ENCODE measurements at places on chromosomes 1 and 21.

GRCh38 chr1:91278754-91279153 lies 125.9 kb downstream of the HFM1 start:
- no peak for DNase-seq

GRCh38 chr1:60916906-60917305 lies 165.5 kb upstream of the NFIA start:
- no peak for DNase-seq

GRCh38 chr1:78322928-78323680 lies 167.7 kb upstream of the PTGFR start:
- DNase-seq = no peak

DNA sequence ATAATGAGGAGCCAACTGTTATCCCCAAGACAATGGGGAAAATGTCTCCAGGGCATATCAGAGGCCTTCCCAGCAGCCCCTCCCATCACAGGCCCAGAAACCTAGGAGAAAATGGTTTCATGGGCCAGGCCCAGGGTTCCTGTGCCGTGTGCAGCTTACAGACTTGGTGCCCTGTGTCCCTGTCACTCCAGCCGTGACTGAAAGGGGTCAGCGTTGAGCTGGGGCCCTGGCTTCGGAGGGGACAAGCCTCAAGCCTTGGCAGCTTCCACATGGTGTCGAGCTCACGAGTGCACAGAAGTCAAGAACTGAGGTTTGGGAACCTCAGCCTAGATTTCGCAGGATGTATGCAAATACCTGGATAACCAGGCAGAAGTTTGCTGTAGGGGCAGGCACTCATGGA lies 18.1 kb downstream of the SIPA1L2 start:
- DNase-seq = no peak

- DNase-seq = no peak
These were observed 23.7 kb downstream of the SKI start for GRCh38 chr1:2251786-2252185.

- DNase-seq = no peak
These were observed 22.5 kb downstream of the MAP3K7CL start for GRCh38 chr21:29152916-29153315.

- no peak for DNase-seq
These were observed 308.3 kb upstream of the USP25 start for GRCh38 chr21:15421441-15421881.

DNA sequence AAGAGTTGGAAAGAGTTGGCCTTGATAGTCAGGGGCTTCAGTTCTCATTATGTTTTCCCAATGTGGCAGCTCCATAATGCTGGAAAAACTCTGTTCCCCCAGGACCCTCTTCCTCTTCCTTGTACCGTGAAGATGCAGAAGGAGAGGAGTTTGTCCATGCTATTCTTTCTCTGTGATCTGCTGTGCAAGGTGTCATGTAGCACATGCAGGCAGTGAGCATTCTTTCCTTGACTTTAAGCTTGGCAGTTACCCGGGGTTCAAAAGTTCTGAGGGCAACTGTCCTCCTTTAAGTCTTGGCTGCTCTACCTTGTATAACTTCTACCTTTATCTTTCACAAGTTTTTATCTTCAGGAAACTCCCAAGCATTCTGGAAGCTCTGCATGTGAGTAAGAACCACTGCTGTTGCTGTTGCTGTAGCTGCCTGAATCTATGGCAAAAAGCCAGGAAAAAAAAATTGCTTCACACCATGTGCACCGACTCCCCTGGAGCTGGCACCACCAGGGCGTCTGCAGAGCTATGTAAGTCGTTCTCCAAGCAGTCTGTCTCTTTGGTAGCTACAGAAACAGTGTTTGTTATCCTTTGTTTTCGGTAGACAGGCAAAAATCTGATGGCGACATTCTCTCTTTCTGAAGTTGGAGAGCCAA lies 42.7 kb upstream of the SLC16A1 start:
- no peak for DNase-seq

DNA sequence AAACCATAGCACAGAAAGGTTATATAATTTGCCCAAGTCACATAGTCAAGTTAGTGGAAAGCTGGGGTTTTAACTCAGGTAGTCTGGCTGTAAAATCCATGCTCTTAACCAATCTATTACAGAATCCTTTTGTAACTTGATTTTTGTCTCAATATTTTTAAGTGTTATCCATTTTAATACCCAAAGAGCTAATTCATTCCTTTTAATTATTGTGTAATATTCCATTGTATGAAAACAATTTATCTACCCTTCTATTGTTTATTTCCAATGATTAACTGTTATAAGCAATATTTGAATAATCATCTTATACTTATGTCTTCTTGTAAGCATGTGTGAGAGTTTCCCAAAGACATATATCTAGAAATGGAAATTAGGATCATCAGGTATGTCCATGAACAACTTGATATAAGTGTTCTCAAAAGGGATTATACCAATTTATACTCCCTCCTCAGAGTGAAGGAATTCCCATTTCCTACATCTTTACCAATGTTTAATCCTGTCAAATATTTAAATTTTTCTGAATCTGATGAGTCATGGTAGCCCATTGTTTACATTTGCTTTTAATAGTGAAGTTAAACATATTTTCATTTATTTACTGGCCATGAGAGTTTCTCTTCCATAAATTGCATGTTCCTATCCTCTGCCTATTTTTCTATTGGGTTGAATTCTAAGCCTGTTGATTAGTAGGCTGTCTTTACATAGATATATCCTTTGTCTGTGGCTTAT lies 13.9 kb downstream of the TEX50 start:
- DNase-seq = no peak

GRCh38 chr1:56097713-56098112 lies 481.6 kb downstream of the PLPP3 start:
- DNase-seq = no peak

DNA sequence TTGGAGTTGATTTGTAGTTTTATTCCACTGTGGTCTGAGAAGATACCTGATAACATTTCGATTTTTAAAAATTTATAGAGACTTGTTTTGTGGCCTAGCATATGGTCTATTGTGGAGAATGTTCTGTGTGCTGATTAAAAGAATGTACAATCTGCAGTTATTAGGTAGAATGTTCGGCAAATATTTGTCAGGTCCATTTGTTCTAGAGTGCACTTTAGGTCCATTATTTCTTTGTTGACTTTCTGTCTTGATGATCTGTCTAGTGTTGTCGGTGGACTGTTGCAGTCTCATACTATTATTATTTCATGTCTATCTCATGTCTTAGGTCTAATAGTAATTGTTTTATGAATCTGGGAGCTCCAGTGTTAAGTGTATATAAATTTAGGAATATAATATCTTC lies 116.8 kb downstream of the NME7 start:
- DNase-seq = no peak

DNA sequence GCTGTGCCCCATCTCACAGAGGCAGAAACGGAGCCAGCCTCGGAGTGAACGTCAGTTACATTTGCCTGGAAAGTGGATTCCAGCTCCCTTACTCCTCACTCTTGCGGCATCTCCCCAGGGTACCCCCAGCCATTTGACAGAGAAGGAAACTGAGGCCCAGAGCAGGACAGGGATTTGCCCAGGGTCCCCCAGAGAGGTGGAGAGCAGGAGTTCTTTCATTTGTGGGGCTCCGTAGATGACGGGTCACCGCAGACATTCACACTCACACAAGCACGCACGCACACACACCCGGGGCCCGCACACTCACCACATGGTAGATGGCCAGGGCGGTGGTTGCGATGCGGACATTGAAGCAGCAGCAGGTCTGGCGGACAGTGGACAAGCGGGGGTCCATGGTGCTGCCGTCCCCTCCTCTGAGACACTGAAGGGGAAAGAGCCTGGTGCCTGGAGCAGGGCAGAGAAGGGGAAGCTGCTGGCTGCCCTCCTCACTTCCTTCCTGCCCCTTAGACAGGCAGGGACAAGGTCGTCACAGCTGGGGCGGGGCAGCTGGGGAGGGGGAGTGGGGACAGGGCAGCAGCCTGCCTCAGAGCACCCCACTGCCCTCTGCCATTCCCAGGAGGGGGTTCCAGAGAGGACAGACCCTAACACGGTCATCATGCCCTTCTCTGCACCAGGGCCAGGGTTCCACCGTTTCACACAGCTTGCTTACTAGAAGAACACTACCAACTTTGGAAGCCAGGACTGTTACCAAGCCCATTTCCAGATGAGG lies at the start of gene LAPTM5:
Gene LAPTM5, minus strand, starts transcription at position 423 of the 769 bp plus-strand sequence. Its CDS starts 29 bp downstream, at position 394.
- peak; percentile 65 for DNase-seq

DNA sequence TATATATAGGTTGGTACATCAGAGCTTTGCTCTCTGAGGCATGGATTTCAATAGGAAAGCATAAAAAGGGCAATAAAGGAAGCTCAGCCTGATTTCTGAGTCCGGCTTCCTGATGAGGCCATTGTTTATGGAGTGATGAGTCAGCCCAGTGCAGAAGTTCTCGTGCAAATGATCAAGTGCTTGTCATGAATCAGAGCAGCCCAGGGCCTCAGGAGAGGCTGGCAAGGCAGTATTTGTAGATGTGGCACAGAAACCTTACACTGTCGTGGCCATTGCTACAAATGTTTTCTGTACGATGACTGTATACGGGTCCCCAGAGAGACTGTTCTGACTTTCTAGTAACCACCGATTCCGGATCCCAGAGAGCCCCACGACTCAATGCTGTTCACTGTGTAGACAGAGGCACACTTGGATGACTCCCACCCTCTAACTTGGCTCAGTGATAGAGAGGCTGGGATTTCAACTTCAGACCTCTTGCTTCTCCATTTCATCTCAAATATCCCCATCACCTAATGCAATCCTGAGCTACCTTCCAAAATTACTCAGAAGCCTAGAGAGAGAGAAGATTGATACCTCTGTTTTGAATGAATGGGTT lies 26.8 kb downstream of the UMODL1 start:
- peak; percentile 21 for DNase-seq

DNA sequence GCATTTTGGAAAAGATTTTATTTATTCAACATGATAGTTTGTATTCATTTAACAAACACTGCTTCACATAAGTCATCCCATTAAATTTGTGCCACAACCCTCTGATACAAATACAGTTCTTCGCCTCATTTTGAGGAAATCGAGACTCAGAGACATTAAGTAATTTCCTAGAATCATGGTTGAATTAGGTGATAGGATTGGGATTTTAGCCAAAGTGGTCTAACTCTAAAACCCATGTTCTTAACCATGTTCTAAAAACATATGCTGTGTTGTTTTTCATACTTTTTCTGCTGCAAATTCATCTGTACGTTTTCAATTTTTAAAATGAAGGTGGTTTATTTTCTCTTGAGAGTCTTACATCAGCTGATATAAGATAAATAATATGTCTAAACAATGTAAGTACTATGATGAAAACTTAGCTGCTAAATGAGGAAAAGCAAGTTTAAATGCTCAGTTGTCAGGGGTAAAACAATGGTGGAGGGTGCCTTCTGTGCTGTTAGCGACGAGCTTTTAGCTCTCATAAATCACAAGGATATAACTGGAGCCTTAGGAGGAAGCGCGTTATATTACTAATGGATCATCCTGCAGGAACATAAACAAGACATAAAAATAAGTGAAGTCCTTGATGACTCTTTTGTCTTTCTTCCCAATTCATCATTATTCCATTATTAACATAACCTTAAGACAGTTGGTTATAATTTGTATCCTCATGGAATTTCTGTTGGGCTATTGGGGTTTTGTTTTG lies 97.7 kb downstream of the CACHD1 start:
- DNase-seq = no peak

DNA sequence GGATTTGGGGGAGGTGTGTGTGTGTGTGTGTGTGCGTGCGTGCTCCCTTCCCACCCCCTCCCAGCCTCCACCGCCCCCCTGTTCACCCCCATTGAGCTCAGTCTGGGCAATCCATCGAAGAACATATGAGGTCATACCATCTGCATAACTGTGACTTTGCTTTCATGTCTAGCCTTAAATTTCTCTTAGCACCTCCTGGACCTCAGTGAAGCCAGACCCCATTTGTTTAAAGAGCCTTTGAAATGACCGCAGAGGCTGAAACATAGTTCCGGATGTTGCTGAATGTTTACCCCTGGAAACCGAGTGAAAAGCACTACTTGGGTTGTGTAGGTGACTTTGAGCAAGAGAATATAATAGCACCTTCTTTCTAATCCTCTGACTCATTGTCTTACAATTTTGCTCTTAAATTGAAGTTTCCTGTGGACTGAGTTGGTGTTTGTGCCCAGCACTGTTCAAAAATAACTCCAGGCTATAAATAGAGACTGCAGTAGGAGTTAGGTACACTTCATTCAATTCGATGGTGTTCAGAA lies 75.4 kb downstream of the UBE4B start:
- DNase-seq = no peak

DNA sequence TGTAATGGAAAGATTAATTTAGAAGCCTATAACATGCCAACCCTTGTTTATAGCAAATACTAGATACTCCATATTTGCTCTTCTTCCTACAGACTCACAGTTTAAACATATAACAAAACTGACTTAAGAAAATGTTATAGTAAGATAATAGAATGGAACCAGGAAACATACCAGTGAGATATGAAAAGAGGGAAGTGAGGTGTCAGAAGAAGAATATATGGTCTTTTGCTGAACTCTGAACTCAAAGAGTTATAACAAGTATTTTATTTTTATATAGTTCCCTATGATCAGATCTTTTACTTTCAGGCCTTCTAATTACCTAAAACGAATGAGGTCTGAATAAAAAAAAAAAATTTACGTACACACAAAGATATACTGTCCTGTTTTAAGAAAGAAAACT lies 20.9 kb downstream of the TMED5 start:
- no peak for DNase-seq

- DNase-seq = no peak
These were observed 54.2 kb downstream of the PTPRU start for GRCh38 chr1:29290414-29290985.

DNA sequence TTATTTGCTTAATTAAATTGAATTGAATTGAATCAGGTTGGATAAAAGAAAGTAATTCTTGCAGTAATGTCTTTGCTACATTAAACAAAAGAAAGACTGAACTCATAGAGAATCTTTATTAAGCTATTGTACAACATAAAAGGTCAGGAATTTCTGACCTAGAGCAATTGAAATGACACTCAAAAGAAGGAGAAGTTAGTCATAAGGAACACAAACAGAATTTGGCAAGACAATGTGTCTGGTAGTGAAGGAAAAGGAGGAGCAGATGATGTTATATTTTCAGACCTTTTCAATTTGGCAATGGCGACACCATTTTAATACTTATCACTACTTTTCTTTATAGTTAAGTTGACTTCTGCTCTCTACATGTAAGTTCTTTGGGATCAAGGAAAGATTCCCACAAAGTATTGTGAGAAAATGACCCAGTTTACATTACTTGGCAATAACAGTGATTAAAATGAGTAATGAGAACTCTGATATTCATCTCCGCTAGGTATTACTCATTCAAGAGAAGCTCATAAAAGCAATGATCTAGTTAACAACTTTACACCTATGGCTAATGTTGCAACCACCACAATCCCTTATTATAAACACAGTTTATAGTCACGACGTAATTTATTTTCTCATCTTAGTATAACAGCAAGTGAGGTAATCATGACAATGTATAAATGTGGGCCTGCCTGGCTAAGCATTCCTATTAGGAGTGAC lies 14.7 kb upstream of the KRTAP21-1 start:
- no peak for DNase-seq

- peak; percentile 74 for DNase-seq
These were observed 148.4 kb downstream of the GPATCH2 start for GRCh38 chr1:217482356-217483102.

GRCh38 chr21:41612674-41613532 lies 104.9 kb upstream of the TMPRSS2 start:
- DNase-seq = peak; percentile 53
